ENCODE measurements at places on chromosomes 7 and 10. TPM values are rescaled to one million over a fixed set of nuclear protein-coding genes. Genes with fewer than 3 reads are reported as not detected.

ACTL6B gene
- total RNA-seq = not detected

SPDYE8 gene
- not detected for total RNA-seq

GRCh38 chr7:2771274-2771731, 72.8 kb downstream of the GNA12 start:
- DNase-seq = peak; percentile 65

GRCh38 chr10:2284071-2284470, 546.7 kb upstream of the ADARB2 start:
- no peak for DNase-seq

- peak; percentile 57 for DNase-seq
Measured at GRCh38 chr7:154503962-154504550, 451.9 kb downstream of the DPP6 start.

All from K562 (cell line).